ENCODE measurements at places on chromosomes 6 and 20. TPM values are rescaled to one million over a fixed set of nuclear protein-coding genes. Genes with fewer than 3 reads are reported as not detected.
A peak's percentile ranks its signal among the peaks of the same experiment; 100 is the strongest.

DNA sequence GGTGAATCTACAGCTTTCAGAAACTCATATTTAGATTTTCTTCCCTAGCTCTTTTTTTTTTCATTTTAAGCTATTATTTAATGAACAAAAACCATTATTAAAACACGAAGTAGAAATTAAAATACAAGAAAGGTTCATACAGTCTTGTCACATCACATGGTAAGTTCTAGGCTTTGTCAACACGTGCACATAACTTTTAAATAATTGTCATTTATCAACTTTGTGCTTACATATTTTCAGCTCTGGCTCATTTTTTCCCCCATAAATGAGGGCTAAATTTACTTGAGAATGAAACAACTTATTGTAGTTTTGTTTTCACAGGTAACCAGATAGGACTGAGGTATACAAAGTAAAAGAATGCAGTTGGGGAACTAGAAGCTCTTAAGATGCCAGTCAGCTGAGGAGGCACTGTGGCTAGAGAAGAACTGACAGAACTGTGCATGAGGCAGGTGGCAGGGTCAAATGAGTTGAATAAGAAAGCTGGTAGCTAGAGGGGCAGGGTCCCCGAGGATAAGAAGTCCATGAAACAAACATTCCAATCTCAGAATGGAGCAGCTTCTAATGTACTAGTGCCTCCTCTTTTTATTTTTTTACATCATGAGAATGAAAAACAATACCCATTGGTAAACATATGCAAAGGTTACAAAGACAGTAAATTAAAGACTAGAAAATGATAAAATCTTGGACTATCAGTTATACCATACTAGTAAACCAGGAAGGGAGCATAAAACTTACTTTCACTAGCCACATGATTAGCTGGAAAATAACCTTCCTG lies 141.5 kb downstream of the MYB start:
- no peak for DNase-seq

SDCBP2 gene
- total RNA-seq = 43.5 TPM

GRCh38 chr6:10529231-10529801 lies 8.2 kb downstream of the GCNT2 start:
- DNase-seq = no peak

- DNase-seq = no peak
These were observed 159.3 kb upstream of the CENPW start for GRCh38 chr6:126180585-126180984.

GRCh38 chr6:17987697-17988421 lies 424 bp upstream of the KIF13A start:
- DNase-seq = peak; percentile 86

Data from vagina (tissue), 2 donors.